Brain (organoid and tissue), 16 donors: ENCODE measurements at places on chromosomes 1 and 21.

DNA sequence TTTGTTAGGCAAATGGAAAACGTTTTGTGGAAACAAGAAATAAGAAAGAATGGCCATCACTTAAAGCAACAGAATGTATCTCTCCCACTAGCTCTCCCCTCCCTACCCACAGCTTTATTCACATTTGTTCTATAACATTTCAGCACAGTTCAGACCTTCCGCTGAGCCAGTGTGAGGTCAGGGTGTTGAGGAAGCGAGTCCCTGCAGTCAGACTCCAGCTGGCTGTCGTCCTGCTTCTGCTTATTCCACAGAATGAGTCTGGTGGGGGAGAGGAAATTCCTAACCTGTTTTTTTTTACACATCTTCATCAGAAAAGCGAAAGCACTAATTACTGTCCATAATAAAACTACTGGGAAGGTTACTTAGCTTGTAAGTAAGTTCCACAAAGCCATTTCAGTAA is 39.0 kb downstream of the MRPL39 start:
- peak; percentile 22 for DNase-seq

DNA sequence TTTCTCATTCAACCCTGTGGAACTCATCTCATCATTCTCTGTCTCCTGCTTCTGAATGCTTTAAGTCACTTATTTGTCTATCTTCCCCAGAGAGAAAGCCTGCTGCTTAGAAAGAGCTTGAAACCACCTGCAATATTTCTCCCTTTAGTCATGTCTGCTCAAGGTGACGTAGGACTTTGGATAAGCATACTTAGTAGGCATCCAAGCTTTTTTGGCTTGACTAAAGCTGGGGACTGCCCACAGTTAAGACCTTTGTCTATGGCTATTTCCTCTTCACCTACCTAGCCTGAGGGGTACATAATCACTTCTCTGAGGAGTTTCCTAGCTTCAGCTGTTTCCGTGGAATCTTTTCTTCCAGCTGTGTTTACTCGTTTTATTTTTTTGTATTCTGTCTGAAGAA is 665.8 kb upstream of the CAMK1G start:
- DNase-seq = no peak

GRCh38 chr1:162009501-162010174 is 14.0 kb downstream of the OLFML2B start:
- DNase-seq = no peak

DNA sequence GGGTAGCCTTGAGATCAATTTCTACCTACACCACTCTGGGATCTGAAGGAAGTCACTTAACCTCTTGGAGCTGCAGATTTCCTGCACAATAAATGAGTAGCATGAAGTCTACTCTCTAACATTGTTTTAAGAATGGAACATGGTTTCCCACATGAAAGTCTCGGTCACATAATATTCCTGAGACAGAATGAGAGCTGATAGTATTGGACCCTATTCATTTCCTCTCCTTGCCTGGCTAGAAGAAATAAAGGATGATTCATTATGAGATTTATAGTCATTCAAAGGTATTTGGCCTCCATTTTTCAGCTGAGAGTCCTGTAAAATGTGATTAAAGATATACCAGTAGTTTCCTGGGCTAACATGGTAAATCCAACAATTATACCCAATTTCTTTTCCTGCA is 56.7 kb downstream of the ARHGAP29 start:
- DNase-seq = no peak

GRCh38 chr1:89104687-89105086 is 21.2 kb downstream of the GBP2 start:
- DNase-seq = no peak

DNA sequence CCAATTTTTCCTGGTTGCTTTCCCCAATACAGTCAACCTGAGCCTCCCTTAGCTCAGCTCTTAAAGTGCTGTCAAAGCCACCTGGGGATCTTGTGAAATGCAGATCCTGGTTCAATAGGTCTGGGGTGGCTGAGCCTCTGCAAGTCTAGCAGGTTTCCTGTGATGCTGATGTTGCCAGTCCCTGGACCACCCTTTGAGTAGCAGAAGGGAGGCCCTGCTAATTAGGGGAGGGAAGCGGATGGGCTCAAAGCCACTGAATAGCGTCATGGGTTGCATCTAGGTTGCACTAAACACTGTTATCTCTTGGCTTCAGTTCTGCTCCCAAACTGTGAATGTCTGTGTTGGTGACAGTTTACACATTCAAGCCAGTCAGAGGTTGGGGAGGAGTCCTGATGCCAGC is 127.2 kb downstream of the KAZN start:
- DNase-seq = peak; percentile 80

GRCh38 chr1:247919952-247920351 is at the start of gene OR2T8:
OR2T8 (plus strand) TSS chr1:247920252; CDS start chr1:247921018, 766 bp downstream.
- DNase-seq = no peak

DNA sequence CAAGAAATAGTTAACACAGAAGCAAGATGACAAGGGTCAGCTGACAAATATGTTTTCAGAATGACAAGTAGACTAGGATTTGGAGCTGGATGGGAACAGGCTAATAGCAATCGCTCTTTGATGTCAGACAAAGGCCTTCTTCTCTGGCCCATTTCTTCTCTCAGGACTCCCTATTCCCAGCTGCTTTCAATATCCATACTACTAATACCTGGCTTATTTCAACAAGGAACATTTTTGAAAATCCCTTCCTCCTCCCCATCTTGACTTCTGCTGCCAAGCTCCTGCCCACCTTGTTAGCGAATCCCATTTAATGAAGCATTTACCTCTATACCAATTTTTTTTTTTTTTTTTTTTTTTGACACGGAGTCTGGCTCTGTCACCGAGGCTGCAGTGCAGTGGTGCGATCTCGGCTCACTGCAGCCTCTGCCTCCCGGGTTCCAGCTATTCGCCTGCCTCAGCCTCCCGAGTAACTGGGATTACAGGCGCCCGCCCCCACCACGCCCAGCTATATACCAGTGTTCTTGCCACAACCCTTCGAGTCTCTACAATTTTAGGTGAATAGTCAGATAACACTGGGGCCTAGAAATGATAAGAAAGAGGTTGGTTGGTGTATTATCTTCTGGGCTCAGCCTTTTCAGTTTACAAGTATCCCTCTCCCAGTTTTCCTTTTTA is 68.4 kb downstream of the MACF1 start:
- peak; percentile 74 for DNase-seq

- no peak for DNase-seq
Observed at GRCh38 chr1:213399695-213400094, 348.7 kb downstream of the RPS6KC1 start.

DNA sequence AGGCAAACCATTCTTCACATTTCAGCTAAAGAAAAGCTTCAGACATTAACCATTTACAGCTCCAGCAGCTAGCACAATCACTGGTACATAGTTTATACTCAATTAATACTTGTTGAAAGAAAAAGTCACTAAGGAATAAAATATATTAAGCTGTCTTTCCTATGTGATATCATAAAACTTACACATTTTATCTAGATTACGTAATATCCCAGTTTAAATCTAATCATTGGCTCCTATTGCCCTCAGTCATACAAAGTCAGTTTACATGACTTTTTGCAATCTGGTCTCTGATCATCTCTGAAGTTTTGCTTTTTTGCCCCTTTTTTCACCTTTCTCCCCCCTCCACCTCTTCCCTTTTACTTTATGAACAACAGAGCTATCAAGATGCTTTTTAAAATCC is 8.5 kb upstream of the PRRC2C start:
- no peak for DNase-seq

- DNase-seq = no peak
Observed at GRCh38 chr1:181131255-181131941, 42.9 kb downstream of the IER5 start.

- no peak for DNase-seq
Observed at GRCh38 chr1:41633764-41634163, 149.3 kb upstream of the EDN2 start.

GRCh38 chr21:46253610-46254124 is 25.1 kb upstream of the LSS start:
- no peak for DNase-seq
